ENCODE measurements at places on chromosomes 2 and 18.
A peak's percentile ranks its signal among the peaks of the same experiment; 100 is the strongest.

- no peak for DNase-seq
Observed at GRCh38 chr2:120709608-120710041, 26.0 kb upstream of the GLI2 start.

GRCh38 chr2:100350661-100351185 is 28.4 kb upstream of the LONRF2 start:
- no peak for DNase-seq

GRCh38 chr2:21642647-21643046 is 518.9 kb downstream of the TDRD15 start:
- no peak for DNase-seq

DNA sequence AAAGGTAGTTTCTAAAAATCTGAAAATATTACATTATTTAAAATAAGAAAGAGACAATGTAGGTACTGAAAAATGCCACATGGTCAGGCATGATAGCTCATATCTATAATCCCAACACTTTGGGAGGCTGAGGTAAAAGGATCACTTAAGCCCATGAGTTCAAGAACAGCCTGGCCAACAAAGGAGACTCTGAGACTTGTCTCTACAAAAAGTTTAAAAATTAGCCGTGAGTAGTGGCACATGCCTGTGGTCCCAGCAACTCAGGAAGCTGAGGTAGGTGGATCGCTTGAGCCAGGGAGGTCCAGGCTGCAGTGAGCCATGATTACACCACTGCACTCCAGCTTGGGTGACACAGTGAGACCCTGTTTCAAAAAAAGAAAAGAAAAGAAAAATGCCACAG is 21.8 kb downstream of the ATAD2B start:
- no peak for DNase-seq

DNA sequence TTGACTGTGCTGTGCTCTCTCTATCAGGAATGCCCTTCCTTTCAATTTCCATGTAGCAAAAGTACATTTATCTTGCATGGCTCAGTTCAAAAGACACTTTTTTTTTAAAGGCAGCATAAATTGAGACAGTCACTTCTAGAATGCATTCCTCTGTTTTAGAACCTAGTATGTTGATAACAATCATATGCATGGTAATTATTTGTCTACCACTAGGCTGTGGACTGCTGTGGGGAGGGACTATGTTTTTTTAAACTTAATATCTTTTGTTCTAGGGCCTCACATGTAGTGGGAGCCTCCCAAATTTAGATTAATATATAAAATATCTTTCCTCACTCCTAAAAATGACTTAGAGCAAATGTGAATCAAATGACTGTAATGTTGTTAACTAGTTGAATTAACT is 269.9 kb downstream of the MEIS1 start:
- no peak for DNase-seq

- no peak for DNase-seq
Observed at GRCh38 chr2:137741784-137742362, 222.4 kb upstream of the HNMT start.

DNA sequence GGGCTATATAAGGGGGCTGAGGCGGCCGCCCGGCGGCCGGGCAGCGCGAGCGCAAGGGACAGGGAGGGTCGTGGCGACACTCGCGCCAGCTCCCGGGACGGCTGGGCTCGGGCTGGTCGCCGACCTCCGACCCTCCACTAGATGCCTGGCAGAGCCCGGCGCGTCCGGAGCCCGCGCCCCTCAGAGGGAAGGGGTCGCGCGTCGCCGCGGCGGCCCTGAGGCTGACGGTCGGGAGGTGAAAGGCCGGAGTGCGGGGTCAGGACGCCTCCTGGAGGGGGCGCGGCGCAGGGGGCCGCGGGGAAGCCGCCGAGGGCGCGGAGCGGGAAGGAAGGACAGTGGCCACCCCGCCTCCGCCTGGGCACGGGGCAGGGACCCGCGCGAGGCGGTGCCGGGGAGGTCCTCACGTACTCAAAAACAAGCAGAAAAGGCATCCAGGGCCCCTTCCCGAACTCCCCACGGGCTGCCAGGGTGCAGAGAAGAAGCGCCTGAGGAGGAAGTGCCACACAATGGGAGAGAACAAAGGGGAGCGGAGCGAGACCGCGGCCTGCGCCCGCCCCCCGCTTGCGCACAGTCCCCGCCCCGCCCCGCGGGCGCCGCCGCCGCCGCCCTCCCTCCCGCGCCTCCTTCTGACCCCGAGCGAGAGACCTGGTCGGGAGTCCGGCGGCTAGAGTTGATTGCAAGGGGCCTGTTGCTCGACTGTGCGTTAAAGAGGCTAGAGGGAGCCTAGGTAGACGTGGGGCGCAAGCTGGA is 776 bp upstream of the KLF7 start:
- peak; percentile 62 for DNase-seq

DNA sequence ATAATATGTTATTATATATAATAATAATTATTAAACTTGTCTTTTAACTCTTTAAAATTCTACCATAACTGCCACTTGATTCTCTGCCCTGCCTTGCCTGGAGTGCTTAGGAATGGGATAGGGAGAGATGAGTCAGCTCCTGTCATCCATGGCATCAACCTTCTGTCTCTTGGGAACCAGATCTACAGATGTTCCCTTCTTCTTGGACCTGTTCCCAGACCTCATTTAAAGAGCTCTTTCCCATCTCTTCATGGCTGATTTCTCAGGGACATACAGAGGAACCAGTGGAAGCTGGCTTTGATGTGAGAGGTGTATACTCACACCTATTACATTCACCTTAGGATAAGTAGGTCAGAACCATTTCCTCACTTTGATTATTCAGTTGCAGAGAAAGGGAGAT is 155.3 kb upstream of the MYO3B start:
- DNase-seq = peak; percentile 21

DNA sequence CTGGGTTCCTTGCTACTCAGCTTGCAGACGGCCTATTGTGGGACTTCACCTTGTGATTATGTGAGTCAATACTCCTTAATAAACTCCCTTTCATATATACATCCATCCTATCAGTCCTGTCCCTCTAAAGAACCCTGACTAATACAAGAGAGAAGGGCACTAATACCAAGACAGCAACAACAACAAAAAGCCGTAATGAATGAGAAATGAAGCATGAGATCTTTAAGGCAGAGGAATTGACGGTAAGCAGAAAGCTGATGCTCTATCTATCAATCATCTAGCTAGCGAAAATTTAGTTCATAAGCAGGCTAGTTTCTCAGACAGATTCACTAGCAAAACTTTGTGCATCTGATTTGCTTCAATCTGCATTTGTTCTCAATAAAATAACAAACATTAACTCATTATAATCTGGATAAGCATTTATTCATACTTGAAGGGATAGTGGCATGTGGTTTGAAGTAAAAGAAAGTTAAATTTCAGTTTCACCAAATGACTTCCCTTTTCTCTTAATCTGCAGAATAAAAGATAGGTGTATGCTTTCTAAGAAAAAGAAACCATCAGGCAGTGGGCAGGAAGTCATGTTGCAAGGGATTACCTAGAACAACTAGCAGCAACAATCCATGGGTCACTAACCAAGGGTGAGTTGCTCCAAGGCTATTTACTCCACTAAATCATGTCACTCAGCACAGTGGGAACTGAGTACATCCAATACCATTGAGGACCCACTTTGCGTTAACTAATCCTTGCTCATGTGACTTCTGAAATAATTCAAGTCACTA is 376.5 kb downstream of the TMEM182 start:
- no peak for DNase-seq

GRCh38 chr2:235834781-235835180 is 333.4 kb downstream of the GBX2 start:
- DNase-seq = no peak

- DNase-seq = no peak
Observed at GRCh38 chr2:220078439-220078838, 451.0 kb downstream of the SLC4A3 start.

DNA sequence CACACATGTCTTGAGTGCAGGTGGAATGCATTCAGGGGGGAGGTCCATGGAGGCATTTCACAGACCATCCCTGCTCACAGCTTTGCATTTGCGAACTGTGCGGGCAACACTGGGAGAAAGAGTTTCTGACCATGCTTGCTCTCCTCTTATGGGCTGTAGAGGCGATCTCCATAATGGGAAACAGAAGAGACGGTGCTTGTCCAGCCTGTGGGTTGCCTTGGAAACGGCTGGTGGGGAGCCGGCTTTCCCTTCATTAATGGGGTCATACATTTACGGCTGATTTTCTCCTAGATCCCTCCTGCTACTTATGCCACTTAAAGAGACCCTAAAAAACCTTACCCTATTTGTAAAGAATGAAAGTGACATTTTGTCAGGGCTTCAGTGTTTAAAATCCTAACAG is 147.4 kb downstream of the SOX11 start:
- no peak for DNase-seq

- DNase-seq = no peak
Observed at GRCh38 chr18:76963936-76964335, 141.6 kb downstream of the ZNF236 start.

GRCh38 chr2:115480741-115481140 is 1038.3 kb downstream of the DPP10 start:
- DNase-seq = no peak

DNA sequence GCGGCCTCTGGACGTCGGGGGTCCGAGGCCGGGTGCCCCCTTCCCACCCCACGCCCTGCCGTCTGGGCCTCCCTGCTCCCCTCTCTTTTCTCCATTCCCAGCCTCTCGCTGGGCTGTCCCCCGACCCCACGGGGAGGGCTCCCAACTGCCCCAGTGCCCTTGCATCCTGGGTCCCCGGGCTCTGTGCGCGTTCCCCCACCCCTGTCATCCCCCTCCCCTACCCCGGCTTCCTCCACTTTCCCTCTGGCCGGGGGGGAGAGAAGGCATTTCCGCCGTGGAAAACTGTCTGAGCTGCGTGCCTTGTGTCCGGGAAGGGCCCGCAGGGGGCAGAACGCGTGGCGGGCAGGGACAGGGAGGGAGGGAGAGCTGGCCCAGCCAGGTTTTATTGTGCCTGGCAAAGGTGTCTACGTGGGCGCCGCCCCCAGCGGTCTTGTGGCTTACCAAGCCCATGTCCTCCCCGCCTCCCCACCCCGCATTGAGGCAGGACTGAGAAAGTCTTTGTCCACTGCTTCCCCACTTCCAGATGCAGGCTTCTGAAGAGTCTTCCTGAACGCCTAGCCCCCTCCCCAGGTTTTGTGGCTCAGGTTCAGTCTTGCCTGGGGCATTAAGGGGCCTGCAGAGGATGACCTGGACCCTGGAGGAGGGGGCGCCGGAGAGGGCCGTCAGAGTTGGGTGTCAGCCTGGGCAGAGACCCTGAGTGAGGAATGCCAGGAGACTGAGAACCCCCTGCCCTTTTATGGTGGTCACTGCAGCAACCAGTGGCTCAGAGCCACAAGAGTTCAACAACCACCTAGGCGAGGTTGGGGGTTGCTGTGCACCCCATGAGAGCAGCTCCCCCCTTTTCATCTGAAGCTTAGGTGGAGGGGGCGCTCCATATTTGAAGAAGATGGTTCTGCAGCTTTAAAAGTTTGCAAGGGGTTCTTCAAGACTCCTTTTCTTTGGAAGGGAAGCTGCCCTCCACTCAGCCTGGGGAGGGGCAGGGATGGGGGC is 1.3 kb downstream of the ITM2C start:
- DNase-seq = peak; percentile 6

GRCh38 chr2:14234911-14235310 is 397.6 kb upstream of the LRATD1 start:
- no peak for DNase-seq

DNA sequence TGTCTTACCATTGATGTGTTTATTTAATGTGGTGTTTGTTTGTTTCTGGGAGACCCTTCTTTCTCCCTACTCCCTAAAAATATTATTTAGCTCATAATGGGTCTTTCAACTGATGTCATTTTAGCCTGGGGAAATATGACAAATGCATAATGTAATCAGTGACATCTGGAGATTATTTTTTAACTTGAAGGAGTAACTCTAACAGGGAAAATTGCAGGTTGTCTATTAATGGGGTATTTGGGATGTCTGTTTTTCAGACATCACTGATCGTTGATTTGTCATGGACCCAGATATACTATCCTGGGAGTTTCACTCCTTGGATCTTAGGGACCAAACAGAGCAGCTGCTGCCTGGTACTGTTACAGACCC is 230.4 kb downstream of the LOXHD1 start:
- DNase-seq = no peak

- peak; percentile 29 for DNase-seq
Observed at GRCh38 chr2:51085420-51086068, 53.6 kb upstream of the NRXN1 start.

GRCh38 chr18:830315-830901 is 18.4 kb upstream of the YES1 start:
- DNase-seq = no peak

DNA sequence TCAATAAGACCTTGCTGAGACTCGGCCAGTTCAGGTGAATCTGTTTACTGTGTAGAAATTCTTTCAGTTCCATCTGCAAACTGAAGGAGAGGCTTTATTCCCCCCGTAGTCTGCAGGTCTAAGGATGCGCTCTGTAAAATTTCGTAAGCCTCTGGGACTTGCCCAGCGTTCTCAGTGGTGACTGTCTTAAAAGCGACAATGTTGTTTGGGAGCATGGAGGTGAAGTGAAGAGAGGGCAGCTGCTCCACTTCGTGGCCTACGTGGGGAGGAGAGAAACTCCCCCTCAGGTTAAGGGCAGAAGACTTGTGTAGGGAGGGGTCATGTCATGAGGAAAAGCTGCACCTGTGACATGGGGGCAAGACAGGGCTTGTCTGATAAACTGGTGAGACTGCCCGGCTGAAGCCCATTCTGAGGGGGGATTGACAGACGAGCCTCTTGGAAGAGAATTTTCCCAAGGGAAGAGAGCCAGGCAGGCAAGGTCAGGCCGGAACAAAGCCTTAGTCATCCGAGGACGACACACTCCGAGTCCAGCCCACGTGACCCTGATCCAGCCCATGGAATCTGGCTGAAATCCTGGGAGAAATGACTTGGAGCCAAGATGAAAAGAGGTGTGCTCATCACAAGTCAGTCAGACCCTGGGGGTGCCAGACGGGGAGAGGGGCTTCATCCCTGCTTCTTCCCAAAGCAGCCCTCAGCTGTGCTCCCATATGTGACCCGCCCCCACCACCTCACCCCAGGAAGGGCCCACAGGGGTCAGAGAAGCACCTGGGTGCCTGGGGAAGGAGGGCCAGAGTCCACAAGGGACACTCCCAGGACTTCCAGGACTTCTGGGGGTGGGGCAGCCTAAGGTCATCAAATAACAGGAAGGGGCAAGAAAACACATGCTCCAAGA is 88.5 kb upstream of the SH3BP4 start:
- no peak for DNase-seq

- no peak for DNase-seq
Observed at GRCh38 chr18:54743605-54743995, 84.7 kb upstream of the RAB27B start.

DNA sequence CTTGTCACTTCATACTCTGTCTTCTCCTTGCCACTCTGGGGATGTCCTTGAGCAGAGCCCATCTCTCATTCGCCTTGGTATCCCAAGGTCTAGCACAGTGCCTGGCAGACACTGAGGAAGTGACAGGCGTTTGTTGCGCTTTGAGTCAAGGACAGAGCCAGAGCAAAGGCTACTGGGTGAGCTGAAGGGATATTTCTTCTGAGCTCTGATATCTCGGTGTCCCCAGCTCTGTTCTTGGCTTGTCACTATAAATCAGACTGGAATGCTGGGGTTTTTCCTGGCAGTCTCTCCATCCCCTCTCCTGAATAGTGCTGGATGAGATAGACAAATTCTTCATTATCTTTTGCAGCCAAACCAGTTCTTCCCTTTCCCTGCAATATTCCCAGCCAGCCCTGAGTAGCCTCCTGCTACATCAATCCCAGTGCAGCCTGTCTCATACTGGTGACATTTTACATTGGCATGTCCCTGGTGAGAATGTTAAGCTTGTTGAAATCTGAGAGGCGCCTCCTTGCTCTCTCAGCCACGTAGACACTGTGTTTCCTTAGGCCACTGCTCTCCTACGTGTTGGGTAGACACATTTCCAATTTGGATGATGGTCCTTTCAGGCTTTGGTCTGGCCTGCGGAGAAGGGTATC is 61.7 kb downstream of the CTIF start:
- DNase-seq = no peak

- DNase-seq = peak; percentile 42
Observed at GRCh38 chr2:56444339-56444738, 260.5 kb downstream of the CCDC85A start.

All from DMS153 (cell line).